ENCODE measurements at places on chromosomes 6 and 20.
A peak's percentile ranks its signal among the peaks of the same experiment; 100 is the strongest.

GRCh38 chr6:170229851-170230519 is 60.9 kb downstream of the DLL1 start:
- DNase-seq = no peak

- DNase-seq = no peak
Measured at GRCh38 chr6:163355426-163355991, 59.0 kb upstream of the QKI start.

DNA sequence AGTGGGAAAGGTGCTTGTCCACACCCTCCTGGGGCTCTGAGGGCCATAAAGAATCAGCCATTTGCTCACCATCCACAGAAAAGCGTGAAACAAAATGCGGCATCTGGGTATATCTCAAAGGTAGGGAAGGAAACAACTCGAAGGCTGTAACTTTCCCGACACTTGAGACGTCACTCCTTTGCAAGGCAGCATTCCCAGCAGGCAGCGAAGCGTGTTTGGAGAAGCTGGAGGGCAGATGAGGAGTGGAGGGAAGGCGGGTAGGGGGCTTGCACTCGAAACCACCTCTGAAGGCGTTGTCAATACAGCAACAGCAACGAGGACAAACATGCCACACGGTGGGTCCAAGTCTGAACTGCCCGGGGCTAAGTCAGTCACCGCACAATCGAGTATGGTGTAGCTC is 98.4 kb downstream of the FOXC1 start:
- no peak for DNase-seq

- no peak for DNase-seq
Measured at GRCh38 chr6:140051521-140052512, 677.4 kb upstream of the CITED2 start.

- DNase-seq = no peak
Measured at GRCh38 chr20:31581391-31581790, 23.7 kb upstream of the ID1 start.

GRCh38 chr20:23445596-23446217 is 6.2 kb downstream of the CSTL1 start:
- DNase-seq = no peak

- DNase-seq = peak; percentile 80
Measured at GRCh38 chr6:31308050-31308844, 36.4 kb upstream of the HLA-C start.

DNA sequence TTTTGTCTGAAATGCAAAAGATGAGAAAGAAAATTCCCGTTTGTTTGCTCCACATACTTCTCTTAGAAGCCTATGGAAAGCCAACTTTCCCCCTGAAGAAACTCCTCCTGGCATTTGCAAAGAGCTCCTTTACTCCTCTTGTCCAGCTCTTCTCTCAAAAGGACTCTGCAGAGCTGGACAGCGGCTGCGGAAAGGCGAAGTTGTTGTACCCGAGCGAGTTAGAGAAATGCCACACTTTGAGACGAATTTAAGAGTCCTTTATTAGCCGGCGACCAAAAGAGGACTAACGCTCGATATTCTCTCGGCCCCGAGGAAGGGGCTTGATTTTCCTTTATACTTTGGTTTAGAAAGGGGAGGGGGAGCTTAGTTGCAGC is 157.8 kb downstream of the TRIM27 start:
- DNase-seq = no peak

- no peak for DNase-seq
Measured at GRCh38 chr6:109484122-109484521, 1.1 kb upstream of the ZBTB24 start.

DNA sequence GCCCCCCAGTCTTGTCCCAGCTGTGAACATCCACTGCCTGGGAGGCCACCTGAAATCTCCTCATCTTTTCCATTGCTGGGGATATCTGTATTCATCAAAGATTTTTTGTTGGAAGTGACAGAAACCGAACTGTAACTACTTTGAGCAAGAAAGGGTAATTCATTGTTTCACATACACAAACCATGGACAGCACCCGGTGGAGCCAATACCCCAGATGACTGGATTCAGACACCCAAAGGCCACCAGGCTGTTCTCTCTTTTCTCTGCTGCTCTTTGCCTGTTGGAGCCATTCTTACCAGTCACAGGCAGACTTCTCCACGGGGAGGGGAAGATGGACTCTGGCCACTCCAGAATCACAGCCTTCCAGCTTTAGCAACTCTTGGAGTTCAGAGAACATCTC is 11.7 kb upstream of the RALY start:
- DNase-seq = no peak

GRCh38 chr6:85482206-85482904 is 32.5 kb downstream of the NT5E start:
- no peak for DNase-seq

GRCh38 chr6:163159110-163159509 is 255.4 kb upstream of the QKI start:
- no peak for DNase-seq

DNA sequence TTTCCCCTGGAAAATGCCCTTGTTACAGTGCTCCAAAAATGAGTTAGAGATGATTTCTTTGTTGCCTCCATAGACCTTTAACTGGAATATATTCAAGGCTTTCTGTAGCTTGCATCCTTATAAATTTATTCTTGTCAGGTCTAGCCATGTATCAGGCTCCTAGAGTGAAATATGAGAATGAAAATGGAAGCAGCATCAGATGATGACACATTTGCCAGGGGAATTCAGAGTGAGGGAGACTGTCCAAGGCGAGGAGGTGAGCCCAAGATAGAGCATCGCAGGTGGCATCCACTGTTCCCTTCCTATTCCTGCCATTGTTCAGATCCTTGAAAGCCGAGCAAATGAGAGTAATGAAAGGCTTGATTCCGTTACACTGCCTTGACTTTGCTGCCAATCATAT is 386.8 kb downstream of the SAMD5 start:
- no peak for DNase-seq

- no peak for DNase-seq
Measured at GRCh38 chr20:49906101-49906604, 9.2 kb downstream of the SPATA2 start.

- no peak for DNase-seq
Measured at GRCh38 chr6:106300020-106300780, 25.4 kb downstream of the ATG5 start.

- no peak for DNase-seq
Measured at GRCh38 chr6:89554106-89554505, 84.4 kb downstream of the LYRM2 start.

Measured in CD4-positive, alpha-beta T cell treated with Interleukin-17A for 4 hours (primary cell).